ENCODE measurements at places on chromosomes 4 and X.

DNA sequence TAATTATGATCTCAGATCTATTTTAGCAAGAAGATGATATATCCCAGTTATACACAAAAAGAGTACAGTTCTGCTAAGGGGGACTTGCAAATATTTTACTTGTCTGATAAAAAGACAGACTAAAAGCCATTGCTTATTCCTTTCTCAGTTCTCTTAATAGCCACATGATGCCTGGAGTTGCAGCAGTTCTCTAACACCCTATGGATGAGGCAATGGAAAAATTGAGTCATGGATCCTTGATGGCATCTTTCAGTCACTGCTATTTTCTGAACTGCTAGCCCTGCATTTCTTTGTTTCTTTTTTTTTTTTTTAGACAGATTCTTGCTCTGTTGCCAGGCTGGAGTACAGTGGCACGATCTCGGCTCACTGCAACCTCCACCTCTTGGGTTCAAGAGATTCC lies 1956.7 kb downstream of the C4orf33 start:
- DNase-seq = no peak

GRCh38 chr4:13920901-13921300 lies 293.4 kb upstream of the BOD1L1 start:
- peak; percentile 17 for DNase-seq

DNA sequence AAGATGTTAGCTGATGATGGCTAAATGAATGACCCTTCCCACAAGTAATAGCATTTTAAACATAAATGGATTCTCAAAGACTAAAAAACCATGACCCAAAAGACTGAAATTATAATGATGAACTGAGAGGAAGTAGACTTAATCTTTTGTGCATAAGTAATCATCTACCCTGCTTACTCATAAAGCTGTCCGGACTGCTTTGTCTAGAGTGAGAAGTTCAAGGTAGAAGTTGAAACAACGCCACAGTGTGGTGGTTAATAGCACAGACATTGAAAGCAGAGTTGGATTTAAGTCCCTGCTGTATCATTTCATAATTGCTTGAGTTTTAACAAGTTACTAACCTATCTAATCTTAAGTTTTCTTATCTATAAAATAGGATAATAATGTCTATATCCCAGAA lies 346.6 kb downstream of the CENPC start:
- DNase-seq = peak; percentile 63

GRCh38 chr4:126591583-126591982 lies 1041.2 kb upstream of the INTU start:
- no peak for DNase-seq

GRCh38 chr4:125368671-125369081 lies 53.9 kb downstream of the FAT4 start:
- DNase-seq = no peak

- DNase-seq = no peak
Observed at GRCh38 chrX:17809984-17810383, 51.1 kb downstream of the RAI2 start.

- DNase-seq = peak; percentile 54
Observed at GRCh38 chr4:176789955-176790354, 2.8 kb downstream of the VEGFC start.

GRCh38 chr4:76981644-76982043 lies 32.1 kb downstream of the SEPTIN11 start:
- DNase-seq = no peak

DNA sequence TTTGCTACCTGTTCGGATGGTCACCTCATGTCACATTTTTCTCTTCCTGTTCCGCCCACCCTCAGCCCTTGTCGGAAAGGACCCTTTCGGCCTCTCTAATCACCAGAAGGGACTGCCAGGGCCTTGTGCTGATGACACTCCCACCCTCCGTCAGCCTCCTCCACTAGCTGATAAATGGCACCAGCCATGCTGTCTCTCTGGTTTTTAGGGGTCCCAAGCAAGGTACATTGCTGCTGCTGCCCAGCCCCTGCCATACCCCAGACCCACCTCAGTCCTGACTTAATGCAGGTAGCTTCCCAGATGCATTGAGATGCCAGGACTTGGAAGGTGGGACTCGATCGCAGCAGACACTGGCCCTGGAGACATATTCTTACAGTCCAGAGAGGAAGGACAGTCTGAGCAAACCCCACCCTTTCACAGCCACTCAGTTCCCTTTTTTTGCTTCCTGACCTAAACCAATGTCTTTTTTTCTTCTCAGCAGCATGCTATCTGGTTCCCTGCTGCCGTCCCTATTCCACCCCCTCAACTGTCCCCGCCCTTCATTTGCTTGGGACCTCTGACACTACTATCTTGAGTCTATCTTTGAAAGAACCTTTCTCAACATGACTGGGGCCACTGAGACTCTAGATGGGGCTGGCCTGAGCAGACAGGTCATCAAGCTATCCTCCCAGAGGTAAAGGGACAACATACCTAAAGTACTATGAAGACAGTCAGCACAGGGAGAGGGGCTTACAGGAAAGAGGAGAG lies at the start of gene BTK:
Gene BTK (minus strand): TSS at position 397 of the 747 bp plus-strand sequence. CDS start 10,907 bp downstream, outside the sequence.
- DNase-seq = no peak

- DNase-seq = no peak
Observed at GRCh38 chr4:118790544-118790943, 45.4 kb downstream of the SEC24D start.

GRCh38 chr4:24995346-24995919 lies 35.3 kb downstream of the LGI2 start:
- no peak for DNase-seq

DNA sequence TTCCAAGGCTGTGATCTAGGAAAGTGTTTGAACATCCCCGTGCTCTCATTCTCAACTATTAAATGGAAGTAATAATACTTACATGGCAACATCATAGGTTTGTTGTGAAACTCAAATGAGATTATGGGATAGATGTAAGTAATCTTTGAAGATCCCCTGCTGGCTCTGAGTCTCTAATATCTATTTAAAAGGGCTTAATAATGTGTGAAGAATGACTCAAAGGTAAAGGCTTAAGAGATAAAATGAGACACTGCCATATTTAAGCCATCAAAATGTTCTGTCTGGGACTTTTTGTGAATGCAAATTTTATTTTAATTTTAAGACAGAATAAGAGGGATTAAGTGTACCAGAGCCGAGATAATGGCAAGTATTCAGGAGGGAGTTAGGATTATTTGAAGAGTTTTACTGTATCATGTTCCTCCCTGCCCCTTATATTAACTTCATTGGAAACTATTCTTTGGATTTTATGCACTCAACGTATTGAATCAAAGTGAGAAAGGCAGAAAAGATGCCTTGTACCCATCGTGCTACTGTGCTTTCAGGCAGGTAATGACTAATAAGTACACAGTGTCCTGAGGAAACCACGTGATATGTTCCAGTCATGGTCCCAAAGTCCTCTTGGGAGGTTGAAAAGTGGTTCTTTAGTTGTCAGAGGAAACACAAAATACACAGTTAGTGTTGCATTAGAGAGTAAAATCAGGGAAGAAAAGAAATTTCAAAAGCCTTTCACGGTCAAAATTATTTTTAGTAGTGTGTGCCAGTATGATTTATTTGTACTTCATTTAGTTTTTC lies 192.4 kb downstream of the RBM46 start:
- no peak for DNase-seq

DNA sequence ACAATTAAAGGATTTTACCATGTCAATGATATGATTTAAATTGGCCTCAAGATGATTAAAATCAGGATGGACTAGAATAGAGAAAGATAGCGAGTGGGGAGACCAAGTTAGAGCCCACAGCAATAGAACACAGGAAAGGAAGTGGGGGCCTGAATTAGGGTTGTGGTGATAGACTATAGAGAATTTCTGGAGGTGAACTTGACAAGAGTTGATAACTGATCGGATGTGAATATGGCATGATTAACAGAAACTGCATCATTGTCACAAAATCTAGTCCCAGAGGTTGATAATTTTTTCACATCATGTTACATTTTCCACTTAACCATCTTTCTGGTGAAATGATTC lies 26.3 kb upstream of the TRPC3 start:
- DNase-seq = no peak

GRCh38 chrX:118545510-118545909 lies 49.9 kb downstream of the DOCK11 start:
- no peak for DNase-seq

- no peak for DNase-seq
Observed at GRCh38 chrX:132257116-132257515, 37.9 kb upstream of the RAP2C start.

Data from GM23338 (cell line).